ENCODE measurements at places on chromosomes 4 and X.

- no peak for DNase-seq
Measured at GRCh38 chr4:83129264-83129663, 14.7 kb upstream of the PLAC8 start.

GRCh38 chrX:13721819-13722519, 12.5 kb downstream of the TRAPPC2 start:
- DNase-seq: no peak

GRCh38 chr4:112119353-112119783, 25.9 kb upstream of the FAM241A start:
- no peak for DNase-seq

DNA sequence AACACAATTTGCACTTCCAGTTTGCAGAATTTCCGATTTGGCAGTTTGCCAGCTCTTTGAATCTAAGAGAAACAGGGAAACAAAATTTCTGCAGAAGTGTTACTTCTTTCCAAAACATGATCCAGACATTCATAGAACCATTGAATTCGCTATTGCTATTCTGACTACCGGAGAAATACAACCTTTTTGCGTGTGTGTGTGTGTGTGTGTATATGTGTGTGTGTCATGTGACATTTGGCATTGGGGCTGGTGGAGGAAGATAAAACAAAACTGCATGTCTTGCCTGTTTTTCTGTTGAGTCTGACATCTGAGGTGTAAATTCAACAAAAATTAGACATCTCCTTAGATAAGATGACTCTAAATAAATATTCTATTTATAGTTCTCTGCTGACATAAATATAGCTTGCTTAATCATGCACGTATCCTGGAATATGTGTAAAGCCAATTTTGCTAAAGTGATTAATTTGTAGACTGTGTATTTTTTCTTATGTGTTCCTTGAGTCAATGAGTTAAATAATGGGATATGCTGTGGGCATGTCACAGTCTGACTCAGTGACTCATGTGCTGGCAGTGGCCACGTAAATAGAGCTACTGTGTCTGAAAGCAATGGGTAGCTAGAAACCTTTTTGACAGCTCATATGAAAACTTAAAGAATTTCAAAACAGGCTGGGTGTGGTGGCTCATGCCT, 98.9 kb downstream of the HPGD start:
- no peak for DNase-seq

DNA sequence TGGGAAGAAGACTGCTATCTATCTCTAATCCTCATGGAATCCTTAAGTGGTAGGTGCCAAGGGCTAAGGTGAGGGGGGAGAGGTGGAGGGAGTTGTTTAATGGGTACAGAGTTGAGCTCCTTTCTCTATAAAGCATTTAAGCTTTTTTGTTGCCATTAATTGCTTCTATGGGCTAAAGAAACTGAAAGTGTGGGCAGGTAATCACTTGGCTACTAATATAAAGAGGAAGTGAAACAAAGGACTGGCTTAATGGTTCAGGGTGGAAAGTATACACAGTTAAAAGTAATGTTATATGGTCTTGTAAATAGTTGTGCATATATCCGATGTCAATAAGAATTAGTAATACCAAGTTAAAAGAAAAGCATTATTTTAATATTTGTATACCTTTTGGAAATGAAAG, 83.9 kb downstream of the POLA1 start:
- no peak for DNase-seq

GRCh38 chr4:24054910-24055309, 165.1 kb upstream of the PPARGC1A start:
- DNase-seq: no peak

GRCh38 chr4:72665171-72665968, 96.3 kb upstream of the ADAMTS3 start:
- DNase-seq: no peak

DNA sequence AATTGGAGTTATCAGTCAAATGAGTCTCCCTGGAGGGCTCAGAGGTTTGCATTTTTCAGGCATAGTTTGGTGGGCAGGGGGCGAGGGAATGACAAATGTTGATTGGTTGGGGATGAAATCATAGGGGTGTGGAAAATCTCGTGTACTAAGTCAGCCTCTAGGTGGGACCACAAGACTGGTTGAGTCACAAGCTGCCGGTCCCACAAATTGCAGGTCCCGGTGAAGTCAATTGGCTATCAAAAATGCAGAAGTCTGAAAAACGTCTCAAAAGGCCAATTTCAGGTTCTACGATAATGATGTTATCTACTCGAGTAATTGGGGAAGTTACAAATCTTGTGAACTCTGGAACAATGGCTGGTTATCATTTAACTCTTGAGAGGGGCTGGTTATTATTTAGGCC, 98.8 kb upstream of the DHX15 start:
- DNase-seq: no peak

- no peak for DNase-seq
Measured at GRCh38 chr4:17273047-17273446, 238.8 kb downstream of the QDPR start.

DNA sequence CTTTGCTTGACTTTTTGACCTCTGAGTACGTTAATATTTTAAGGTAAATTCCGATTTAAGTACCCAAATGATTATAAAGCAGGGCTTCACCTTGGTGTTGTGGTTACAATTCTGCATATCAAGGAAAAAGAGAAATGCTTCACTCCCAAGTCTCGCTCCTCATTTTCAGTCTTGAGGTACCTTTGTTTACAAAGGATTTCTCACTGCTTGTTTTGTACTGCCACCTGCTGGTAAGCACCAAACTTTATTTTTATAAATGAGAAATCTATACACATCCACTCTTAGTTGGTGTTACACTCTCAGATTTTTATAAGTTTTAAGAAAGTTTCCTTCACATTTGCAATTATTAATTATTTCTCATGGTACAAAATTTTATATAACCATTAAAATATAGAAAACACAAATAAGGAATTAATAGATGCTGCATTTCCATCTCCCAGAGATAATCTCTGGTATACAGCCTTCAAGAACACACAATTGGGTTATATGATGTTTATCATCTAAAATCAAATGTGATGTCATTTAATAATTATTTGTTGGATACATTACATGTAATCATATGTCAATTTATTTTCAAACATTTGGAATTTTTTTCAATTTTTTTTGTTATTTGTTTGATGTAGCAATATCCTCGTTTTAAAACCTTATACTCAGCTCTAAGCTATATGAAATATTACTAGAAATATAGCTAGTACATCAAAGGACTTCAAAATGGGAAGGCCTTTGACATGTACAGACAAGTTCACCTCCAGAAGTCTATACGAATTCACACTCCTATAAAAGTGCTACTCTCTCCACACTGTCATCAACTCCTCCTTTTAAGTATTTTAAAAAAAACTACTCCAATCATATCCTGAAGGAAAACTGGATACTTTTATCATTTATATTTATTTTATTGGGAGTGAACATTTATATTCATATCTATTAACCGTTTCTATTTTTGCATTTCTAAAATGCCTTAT, 179.9 kb downstream of the KCNIP4 start:
- DNase-seq: no peak

DNA sequence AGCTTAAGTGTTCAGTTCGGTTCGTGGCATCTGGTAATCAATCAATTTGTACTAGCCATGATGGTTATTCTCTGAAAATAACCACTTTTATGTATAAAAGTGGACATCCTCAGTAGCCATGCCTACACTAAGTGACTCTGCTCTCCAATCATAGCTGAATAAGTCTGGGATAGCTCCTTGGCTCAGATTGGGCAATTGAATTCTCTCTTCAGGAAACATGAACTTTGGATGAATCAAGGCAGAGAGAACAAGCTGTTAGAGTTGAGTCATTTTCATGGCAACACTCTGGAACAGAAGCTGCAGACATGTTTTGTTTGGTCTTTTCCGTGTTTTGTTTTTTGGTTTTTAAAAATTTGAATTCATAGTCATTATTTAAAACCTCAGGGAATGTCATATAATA, 66.8 kb upstream of the TMEM164 start:
- no peak for DNase-seq

GRCh38 chr4:95255396-95256107, 293.2 kb downstream of the UNC5C start:
- no peak for DNase-seq

- no peak for DNase-seq
Measured at GRCh38 chr4:107442538-107443111, 277.4 kb downstream of the PAPSS1 start.

- no peak for DNase-seq
Measured at GRCh38 chr4:151152028-151152427, 52.6 kb downstream of the RPS3A start.

DNA sequence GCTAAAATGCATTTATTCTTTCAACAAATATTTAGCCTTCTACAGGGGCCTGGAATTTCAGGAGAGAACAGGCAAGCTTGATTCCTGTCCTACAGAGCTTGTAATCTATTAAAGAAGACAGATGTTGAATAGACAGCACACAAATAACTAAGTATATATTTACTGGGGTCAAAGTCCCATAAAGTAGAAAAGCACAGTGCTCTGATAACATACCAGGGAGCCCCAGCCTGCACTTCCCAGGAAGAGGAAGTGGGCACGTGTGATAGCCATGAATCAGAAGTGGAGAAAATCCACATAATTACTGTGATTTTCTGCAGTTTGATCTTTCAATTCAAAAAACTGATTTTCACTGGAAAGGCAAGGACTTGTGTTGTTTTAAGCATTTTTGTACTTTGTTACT, 129.1 kb downstream of the EGF start:
- DNase-seq: no peak

DNA sequence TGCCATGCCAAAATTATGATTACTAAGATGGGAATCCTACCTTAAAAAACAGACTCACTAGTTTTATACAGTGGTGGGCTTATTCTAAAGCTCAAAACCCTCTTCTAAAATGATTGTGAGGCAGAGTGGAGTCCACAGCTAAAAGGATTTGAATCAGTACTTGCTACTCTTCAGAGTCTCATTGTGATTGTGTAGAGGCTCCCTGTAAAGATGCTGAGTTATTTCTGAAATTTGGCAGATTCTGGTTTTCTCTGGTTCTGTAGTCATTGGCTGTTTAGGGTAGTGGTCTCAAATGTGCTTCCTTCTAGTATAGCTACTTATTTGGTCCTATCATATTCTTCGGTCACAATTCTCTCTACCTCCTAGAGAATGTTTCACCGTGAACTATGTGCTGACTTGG, 104.1 kb downstream of the FBXW7 start:
- DNase-seq: no peak

DNA sequence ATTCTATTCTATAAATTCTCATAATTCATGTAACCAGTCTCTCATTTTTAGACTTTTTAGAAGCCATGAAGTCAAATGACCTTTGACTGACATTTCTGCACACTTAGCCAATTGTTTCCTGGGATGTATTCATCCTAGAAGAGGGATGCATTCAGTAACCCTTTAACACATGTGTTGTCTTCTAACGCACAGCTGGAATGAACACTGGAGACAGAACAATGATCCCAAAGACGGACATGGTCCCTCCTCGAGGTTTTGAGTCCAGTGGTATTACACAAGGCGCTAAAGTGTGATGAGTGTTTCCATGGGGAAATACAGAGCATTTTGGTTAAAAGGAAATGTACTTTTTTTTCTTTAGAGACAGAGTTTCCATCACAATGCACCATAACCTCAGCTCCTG, 39.8 kb upstream of the CLDN24 start:
- no peak for DNase-seq

DNA sequence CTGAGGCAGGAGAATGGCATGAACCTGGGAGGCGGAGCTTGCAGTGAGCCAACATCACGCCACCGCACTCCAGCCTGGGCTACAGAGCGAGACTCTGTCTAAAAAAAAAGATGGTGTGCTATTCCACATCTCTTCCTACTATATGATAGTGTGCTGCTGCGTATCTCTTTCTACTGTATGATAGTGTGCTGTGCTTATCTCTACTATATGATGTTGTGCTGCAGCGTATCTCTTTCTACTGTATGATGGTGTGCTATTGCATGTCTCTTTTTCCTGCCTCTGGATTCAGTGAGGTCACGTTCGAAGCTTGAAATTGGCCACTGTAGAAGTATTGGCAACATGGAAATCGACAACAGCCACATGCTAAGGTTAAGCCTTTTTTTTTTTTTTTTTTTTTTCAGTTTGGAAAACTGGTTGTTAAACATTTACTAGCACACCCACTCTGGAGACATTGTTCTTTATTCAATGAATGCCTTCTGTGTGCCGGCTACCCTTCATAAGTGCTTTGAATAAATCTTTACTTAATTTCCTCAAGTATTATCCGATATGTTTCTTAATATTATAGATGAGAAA, 31.0 kb downstream of the ARFIP1 start:
- DNase-seq: no peak

- DNase-seq: no peak
Measured at GRCh38 chrX:2423282-2423681, 77.5 kb downstream of the DHRSX start.

Data from NCI-H187 (cell line).